ENCODE measurements at places on chromosomes 1 and 21.

DNA sequence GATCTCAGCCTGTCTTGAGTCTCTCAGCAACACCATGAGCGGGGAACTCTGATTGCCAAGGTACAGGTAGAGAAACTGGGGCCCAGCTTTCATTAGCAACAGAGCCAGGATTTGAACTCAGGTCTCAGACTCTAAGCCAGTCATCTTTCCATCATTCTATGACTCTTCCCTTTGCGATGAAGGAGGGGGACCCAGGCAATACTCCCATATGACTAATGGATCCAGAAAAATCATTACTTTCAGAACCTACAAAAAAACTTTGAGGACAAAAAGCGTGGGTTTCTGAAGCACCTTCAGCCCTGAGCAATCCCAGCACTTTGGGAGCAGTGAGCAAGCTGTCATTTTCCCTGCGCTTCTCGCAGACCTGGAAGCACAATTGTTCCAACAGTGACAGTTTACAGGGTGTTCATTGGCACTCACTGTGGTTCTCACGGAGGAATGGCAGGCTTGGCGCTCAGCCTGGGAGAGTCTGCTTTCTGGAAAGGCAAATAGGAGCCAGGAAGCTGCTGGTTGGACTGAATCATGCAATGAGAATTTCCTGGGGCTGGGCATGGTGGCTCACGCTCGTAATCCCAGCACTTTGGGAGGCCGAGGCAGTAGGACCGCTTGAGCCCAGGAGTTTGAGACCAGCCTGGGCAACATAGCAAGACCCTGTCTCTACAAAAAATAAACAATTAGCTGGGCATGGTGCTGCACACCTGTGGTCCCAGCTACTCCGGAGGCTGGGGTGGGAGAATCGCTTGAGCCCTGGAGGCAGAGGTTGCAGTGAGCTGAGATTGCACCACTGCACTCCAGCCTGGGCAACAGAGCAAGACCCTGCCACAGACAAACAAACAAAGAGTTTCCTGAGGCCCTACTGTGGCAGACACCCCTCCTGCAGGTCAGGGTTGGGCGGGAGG, 40.1 kb downstream of the SLC2A7 start:
- no peak for DNase-seq

- no peak for DNase-seq
Measured at GRCh38 chr1:117815926-117816325, 113.5 kb downstream of the GDAP2 start.

GRCh38 chr21:33362044-33362555, 37.3 kb downstream of the IFNAR1 start:
- DNase-seq: no peak

GRCh38 chr1:116408803-116409720, 36.0 kb downstream of the ATP1A1 start:
- no peak for DNase-seq

DNA sequence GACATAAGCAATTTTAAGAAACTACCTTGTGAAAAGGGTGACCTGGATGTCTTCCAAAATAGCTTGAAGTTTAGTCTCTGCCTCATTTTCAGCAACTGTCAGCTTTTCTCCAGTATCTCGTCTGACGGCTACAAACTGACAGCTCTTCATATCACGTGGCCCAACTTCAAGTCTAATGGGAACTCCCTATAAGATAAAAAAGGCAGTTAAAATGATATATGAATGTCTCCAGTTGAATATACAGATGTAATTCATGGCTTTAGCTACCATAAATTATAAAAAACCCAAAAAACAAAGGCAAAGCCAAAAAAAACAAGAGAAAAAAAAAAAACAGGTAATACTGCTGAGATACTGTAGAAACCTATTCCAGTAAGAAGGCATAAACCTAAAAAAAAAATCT, 44.9 kb upstream of the SLC30A10 start:
- no peak for DNase-seq

DNA sequence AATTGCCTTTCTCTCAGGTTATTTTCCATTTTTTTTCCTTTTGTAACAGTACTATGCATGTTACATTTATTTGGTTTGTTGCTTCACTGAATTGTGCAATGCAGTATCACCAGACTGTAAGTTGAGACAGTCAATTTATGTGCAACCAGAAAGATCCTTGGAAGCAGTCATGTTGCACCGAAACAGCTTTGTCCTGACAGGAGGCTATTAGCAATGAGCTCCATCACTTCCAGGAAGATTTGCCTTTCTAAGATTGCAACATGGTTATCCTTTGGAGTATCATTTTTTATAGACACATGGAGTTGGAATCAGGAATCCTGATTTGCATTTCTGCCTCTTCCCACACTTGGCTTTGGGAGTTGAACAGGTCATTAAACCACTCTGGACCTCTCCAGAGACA, 84.5 kb upstream of the ST6GALNAC5 start:
- no peak for DNase-seq

GRCh38 chr1:114431026-114431425, 80.0 kb downstream of the TRIM33 start:
- DNase-seq: no peak

- DNase-seq: no peak
Measured at GRCh38 chr1:48107516-48107915, 110.3 kb upstream of the TRABD2B start.

DNA sequence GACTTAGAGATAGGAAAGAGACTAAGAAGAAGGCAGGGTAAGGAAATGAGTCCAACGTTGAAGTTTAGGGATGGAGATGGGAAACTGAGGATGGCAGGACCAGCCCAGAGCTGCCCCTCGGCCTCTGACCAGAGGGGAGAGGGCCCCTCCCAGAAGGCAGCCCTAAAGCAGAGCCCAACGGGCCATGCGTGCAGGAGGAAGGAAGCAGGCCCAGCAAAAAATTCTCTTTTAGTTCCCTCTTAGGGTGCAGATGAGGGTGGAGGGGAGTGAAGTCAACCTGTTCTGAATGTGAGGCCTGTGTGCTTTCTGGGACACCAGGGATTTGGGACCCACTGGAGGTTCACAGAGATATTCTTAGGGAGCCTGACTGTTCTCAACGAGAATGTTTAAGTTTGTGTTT, 225.4 kb downstream of the RHOU start:
- no peak for DNase-seq

DNA sequence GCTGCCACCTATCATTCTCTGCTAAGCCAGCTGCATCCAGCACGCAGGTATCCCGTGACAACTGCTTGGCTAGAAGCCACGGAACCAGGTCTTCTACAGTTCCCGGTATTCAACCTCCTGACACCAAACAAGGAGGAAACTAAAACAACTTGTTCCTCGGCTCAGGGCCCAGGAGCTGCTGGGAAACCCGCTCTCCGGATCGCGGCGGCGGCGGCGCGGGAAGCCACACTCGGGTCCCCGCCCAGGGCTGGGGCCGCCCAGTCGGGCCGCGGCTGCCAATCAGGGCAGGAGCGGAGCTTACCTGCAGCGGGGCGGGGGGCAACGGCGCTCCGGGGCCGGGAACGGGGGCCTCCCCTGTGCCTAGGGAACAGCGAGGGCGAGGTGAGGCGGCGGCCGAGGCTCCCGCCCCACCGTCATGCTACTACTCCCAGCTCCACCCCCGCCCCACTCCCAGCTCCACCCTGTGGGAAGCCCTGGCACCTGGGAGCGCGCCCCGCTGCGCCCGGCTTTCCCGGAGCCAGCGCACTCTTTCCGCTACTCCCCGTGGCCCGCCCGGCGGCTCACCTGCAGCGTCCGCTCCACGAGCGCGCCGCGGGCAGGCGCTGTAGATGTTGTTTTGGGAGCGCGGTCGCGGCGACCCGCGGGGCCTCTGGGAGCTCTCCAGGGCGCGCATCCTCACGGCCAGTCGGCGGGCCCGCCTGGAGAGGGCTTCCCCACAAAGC, 12.1 kb downstream of the IL24 start:
- no peak for DNase-seq

GRCh38 chr1:213385806-213386324, 334.8 kb downstream of the RPS6KC1 start:
- no peak for DNase-seq

DNA sequence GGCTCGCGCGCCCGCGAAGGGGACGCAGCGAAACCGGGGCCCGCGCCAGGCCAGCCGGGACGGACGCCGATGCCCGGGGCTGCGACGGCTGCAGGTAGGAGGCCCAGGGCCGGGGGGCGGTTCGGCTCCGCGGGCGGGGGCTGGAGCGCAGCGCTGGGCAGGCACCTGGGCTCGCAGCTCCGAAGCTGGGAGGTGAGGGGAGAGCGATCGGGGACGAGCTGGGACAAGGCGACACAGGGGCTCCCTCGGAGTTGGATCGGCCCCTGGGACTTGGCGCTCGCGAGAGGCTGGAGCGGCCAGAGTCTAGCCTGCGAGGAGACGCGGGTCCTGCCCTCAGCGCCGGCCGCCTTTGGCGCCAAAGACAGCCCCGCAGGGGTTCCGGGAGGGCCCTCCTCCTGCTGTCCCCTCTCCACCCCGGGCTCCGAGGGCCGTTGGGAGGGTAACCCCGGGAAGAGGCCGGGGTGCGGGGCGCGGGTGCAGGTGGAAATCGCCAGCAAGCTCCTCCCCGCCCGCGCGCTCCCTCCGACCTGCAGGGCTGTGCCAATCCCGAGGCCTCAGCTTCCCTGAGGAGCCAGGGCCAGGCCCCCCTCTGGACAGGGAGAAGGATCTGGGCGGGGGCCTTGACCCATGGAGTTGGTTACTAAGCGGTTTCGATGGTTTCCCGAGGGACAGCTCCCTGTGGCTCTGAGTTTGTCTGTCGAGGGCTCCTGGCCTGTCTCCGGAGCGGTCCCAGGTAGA, 401 bp downstream of the TP73 start:
- no peak for DNase-seq

- DNase-seq: no peak
Measured at GRCh38 chr1:202411422-202411821, 62.9 kb downstream of the PPP1R12B start.

DNA sequence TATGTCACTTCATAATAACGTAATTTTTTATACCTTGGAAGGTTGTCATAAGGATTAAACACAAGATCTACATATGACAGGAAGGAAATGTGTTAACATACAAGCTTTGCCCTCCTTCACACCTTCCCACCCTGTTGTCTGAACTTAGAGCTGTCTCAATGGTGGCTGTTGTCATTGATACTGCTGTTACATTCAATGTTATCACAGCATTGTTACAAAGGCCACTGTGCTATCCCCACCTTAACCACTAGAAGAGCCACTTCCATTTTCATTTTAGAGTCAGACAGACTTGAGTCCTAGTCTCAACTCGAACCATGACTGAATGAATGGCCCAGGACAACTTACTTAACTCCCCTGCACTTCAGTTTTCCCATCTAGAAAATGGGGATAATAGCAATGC, 31.2 kb downstream of the TAS1R2 start:
- DNase-seq: no peak

- DNase-seq: no peak
Measured at GRCh38 chr1:172673761-172674160, 14.9 kb downstream of the FASLG start.

DNA sequence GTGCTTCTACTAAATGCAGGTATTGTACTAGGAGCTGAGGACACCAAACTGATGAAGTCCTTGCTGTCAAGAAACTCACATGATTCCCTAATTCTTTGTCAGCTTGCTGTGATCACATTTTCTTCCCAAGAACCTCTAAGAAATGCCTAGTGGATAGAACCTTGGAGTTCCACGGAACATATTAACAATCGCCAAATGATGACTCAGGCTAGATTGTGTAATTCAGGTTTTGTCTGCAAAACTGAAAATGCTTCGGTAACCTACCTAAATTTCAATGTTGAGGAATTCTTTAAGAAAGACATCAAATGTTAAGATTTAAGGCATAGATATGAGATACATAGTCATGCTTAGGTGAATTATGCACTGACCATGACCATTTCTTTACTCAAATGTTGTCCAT, 1.7 kb upstream of the GADD45A start:
- DNase-seq: no peak

DNA sequence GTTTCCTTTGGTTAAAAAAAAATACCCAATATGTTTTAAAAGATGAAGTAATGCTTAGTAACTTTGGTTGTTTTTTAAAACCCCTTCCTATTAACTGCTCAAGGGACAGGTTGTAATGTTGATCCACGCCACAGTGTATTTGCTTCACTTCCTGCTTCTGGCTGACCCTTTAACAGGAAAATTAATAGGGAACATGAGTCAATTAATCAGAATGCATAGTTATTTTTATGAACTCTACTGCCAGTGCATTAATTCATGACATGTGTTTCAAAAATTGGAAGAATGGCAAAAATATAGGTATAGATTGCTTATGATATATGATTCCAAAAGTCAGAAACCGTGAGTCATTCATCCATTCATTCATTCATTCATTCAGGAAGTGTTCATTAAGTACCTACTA, 204.8 kb downstream of the SETD4 start:
- DNase-seq: no peak

DNA sequence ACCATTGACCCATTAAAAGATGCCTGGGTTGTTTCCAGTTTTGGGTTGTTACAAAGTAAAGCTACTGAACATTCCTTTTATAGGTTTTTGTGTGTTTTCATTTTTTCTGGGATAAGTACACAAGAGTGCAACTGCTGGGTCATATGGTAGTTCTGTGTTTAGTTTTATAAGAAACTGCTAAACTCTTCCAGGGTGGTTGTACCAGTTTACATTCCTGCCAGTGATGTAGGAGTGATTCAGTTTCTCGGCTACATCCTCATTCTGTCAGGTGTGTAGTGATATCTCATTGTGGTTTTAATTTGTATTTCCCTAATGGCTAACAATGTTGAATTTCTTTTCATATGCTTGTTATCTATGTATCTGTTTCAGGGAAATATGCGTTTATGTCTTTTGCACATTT, 58.5 kb upstream of the DNAJC6 start:
- DNase-seq: no peak

DNA sequence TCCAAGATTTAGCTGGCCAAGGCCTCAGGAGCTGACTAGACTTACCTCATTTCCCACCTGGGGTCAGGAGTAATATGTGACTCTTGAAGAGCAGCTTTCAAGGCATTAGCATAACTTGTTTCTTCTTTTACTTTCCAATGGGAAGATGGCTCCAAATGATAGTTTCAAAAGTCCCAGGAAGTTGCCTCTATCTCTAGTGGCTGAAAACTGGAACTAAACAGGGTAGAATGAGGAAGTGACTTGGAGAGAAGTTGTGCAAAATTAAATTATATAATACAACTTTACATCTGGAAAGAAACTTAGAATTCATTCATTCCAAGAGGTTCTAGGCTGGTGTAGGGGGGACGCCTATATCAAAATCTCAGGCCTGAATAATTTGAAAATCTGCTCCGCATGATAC, 250.1 kb upstream of the FMN2 start:
- no peak for DNase-seq

- DNase-seq: no peak
Measured at GRCh38 chr1:232123775-232124659, 497.4 kb downstream of the DISC1 start.

- no peak for DNase-seq
Measured at GRCh38 chr1:47894410-47895278, 102.5 kb downstream of the TRABD2B start.

GRCh38 chr21:39671986-39672385, 59.2 kb downstream of the B3GALT5 start:
- DNase-seq: no peak

GRCh38 chr1:104787866-104788510, 1038.3 kb downstream of the AMY1C start:
- no peak for DNase-seq

GRCh38 chr1:192747301-192747700, 61.5 kb upstream of the RGS2 start:
- DNase-seq: no peak

- no peak for DNase-seq
Measured at GRCh38 chr1:206725109-206725963, 40.6 kb downstream of the MAPKAPK2 start.

GRCh38 chr1:111758373-111758772, 2.7 kb downstream of the DDX20 start:
- DNase-seq: no peak

Data from cerebellar nuclear complex (tissue), 1 donor.